ENCODE measurements at places on chromosomes 5 and 9.
A peak's percentile ranks its signal among the peaks of the same experiment; 100 is the strongest.

GRCh38 chr5:67153292-67153691, 43.3 kb downstream of the CD180 start:
- no peak for DNase-seq

- no peak for DNase-seq
Observed at GRCh38 chr5:119055294-119055693, 15.6 kb upstream of the DMXL1 start.

GRCh38 chr5:91182763-91183162, 200.4 kb downstream of the ARRDC3 start:
- no peak for DNase-seq

- DNase-seq, result no peak
Observed at GRCh38 chr5:176609724-176610434, at the start of gene GPRIN1. TSS of gene GPRIN1 (minus strand) at chr5:176610156. CDS start at chr5:176599834, 10,322 bp downstream.

- DNase-seq, result no peak
Observed at GRCh38 chr5:100762108-100762507, 141.0 kb downstream of the ST8SIA4 start.

DNA sequence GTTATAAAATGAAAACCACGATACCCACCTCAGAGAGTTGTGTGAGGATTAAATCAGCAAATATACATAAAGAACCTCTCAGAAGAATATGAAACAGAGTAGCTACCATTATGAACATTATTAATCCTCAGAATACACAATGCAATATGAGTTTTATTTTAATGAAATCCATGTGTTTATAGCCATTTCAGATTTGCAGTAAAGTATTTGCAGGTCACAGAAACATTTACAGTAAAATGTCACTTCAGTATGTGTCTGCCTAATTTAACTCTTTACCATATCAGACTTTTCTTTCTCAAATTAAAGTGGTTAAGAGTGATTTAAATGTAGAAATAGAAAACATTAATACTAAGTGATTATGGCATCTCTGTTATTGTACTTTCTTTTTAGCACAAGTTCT, 365.2 kb upstream of the MPDZ start:
- no peak for DNase-seq

GRCh38 chr9:137373611-137373980, 49.4 kb downstream of the EXD3 start:
- DNase-seq, result no peak

- DNase-seq, result no peak
Observed at GRCh38 chr5:113692466-113692865, 179.0 kb downstream of the YTHDC2 start.

DNA sequence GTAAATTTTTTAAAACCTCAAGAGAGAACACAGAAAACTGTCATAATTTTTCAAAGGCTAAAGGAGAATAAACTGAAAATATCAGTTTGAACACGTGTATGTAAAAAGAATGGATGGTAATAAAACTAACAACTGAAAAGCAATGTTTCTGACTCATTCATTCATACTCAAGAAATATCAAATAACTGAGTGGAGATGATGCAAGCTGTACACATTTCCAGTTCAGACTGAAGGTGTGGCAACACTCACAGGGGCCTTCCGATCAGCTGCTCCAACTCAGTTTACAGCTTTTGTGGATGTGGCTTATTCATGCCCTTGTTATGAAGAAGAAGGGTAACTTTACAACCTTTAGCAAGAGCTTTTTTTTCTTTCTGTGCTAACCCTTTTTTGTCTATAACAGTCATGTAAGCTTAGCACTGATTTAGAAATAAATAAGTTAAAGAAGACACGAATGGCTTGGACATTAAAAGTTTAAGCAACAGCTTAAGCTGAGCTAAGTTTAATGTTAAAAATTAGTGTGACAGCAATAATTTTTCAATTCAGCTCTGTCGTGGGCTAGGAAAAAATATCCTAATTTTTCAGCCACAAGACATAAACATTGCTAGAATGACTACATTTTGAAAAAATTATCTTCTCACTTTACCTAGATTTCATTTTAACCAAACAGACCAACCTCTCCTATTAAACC, 453.5 kb downstream of the RAB3C start:
- DNase-seq, result peak; percentile 11

DNA sequence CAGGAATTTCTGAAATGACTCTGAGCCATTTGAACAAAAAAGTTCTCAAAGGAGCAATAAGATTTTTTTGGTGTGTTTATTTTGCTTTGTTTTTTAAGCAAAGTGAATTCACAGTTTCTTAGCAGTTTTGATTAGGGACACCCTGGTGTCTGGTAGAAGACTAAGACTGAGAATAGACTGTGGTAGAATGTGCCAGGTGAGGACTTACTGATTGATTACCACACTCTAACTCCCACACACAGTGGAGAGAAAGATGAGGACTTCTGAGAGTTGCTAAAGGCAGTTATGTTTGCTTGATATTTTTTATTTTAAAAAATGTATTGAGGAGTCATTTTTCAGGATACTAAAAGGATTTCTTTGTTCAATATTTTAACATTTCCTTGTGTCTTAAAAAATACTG, 175.1 kb downstream of the CD180 start:
- DNase-seq, result no peak

DNA sequence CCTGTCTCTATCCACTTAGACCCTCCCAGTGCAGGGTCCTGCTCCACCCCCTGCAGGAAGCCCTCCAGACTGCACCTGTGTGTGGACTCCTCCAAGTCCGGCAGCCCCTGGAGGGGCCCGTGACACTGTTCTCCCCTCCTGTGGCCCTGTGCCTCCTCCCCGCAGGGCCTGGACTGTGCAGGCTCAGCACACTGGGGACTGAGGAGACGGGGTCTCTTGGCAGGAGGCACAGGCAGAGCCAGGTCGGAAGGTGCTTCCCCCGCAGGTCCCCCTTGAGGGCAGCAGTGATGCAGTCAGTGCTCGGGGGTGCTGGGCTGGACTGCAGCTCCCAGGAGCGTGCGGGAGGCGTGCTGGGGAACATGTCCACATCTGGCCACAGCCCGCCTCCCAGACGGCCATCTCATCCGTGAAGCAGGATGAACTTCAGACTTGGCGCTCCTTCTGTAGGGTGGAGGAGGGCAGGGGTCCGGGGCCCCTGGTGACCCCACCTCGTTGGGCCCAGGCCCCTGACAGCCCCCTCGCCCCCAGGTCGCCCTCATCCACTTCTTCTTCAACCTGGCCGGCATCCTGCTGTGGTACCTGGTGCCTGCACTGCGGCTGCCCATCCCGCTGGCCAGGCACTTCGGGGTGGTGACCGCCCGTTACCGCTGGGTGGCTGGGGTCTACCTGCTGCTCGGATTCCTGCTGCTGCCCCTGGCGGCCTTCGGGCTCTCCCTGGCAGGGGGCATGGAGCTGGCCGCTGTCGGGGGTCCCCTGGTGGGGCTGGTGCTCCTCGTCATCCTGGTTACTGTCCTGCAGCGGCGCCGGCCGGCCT, 4.9 kb downstream of the SLC34A3 start:
- no peak for DNase-seq

- DNase-seq, result no peak
Observed at GRCh38 chr9:34454571-34455065, 3.8 kb downstream of the FAM219A start.

DNA sequence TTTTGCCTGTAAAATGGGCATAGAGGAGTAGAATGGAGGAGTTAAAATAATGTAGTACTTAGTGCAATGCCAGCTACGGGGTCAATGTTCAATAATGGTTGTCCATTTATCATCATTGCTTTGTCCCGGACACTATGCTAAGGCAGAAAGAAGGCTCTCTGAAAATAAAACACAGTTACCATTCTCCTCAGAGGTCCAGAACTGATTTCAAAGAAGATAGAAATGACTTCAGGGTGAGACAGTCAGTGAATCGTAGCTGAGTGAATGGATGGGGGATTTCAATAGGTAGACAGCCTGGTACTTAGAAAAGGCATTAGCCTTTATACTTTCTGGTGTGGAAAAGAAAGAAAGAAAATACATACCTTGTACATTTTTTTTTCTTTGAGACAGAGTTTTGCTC, 1.2 kb upstream of the AK3 start:
- no peak for DNase-seq

DNA sequence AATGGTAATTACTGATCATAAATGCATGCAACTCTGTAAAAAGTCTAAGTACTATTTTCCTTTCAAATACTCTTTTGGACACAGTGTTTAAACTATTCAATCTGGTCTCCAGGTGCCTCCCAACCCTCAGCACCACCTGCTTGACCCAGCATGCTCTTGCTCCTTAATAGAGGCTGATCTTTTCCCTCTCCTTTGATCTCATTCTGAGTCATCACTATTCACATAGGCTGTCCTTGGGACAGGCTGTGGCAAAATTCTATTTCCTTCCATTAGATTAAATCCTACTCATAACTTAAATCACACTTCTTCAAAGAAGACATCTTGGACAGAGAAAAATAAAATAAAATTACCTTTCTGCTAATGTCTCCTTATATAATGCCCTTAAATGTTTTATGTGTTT, 199.4 kb upstream of the ST8SIA4 start:
- no peak for DNase-seq

- no peak for DNase-seq
Observed at GRCh38 chr5:98066910-98067309, 706.6 kb upstream of the RGMB start.

DNA sequence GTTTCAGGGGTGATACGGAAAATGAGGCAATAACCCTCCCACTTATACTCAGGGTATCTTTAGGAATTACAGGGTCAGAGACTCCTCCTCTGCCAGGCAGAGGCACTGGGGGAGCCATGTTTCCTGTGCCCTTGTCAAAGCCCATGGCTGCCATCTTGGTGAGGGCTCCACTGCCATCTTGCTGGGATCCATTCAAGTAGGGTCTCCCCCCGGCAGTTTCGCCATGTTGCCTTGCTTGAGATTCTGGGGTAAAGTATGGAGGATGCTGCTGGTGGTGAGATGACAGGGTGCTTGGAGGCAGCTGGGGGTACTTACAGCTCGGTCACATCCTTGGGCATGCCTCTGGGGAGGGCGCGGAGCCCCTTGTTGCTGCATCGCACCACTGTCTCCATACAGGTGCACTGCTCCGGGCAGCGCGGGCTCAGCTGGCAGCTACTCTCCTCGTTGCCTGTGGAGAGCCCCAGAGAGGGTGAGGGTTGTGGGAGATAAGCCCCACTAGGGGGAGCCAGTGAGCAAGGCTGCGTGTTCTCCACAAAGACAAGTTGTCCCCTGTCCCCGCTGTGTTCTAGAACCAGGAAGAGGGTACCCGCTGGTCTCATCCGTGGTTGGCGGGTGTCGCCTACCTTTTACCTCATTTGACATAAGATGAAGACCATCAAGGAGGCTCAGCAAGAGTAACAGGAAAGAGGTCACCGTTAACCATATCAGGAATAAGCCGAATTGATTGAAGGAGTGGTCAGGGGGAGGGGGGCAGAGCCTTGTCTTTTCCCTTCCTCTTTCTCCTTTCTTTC, 169.0 kb upstream of the PANK3 start:
- DNase-seq, result peak; percentile 4

GRCh38 chr5:37738865-37739488, 100.9 kb downstream of the GDNF start:
- no peak for DNase-seq

DNA sequence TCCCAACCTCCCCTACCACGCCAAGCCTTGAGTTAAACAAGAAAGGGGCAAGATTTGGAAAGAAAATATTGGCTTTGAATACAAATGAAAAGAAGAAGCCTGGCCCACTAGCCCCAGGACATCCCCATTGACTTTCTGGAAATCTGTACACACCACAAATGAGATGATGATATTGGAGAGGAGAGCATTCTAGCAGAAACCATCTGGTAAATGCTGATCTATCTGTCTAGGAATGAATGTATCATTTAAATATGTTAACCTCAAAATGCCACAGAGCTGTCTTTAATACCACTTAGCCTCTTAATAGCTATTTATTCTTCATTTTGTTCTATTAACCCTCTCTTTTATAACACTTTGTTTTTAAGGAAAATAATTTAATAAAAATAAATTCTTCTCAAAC, 270.2 kb upstream of the PDE4D start:
- DNase-seq, result no peak

DNA sequence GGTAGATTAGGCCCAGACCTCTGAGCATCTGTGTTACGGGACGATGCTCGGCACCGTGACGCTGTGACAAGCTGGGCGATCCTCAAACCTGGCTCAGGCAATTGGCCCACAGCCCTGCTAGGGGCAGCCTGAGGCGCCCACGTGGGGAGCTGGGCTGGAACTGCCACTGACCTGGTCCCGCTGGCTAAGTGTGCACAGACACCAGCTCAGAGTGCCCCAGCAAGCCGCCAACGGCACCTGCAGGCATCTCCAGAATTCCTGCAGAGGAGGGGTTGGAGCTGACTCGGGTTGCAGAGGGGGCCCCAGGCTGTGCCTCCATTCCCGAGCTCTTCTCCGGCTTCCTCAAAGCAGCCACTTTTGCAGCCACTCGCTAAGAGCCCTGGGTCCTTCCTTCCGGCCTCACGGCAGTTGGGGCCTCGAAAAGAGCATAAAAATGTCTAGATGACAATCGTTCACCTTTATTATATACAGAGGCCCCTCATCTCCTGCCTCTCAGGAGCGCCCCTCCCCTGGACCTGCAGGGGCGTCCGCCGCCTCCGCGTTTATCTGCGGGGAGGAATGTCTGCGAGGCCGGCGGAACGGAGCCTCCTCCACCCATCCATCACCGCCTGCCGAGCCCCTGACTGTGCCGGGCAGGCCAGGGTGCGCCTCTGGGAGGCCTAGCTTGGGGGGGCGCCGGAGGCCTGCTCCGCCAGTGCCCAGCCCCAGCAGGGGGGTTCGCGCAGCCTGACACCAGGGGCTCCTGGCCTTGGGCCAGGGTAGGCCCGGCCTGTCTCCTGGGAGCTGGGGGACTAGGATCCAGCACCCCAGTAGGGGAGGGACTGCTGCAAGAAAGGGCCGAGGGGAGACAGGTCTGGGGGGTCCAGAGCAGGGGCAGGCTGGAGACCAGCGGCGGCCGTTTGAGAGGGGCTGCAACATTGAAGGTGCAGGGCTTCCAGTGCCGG, 144.9 kb downstream of the BARX1 start:
- DNase-seq, result no peak

GRCh38 chr9:127904561-127905003, 5.2 kb upstream of the ST6GALNAC6 start:
- no peak for DNase-seq

GRCh38 chr5:139186261-139186660, 11.9 kb downstream of the SIL1 start:
- no peak for DNase-seq

GRCh38 chr9:107836300-107836699, 346.7 kb upstream of the KLF4 start:
- no peak for DNase-seq

DNA sequence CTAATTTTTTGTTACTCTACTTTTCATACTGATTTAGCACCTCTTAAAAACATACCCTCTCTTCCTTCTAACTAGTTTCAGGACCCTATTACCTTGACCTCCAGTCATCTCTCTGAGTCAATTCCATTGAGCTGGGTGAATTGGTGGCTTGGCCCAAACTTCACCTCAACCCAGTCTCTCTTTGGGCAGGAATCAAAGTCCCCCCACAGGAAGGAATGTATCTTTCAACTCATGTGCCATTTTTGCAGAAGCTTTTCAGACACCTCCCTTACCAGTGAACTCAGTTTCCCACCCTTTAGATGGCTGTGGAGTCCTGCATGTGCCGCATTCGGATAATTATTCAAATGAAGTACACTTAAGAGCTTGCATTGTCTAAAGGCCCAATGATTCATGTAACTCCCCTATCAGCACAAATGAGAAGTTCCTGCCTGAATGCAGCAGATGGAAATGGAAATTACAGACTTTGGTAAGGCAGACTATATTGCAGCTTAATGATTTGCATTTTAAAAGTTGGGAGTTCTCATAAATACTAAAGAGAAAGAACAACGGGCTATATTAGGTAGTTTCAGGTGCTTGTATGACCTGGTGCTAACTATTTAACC, 693.5 kb downstream of the PTPRD start:
- DNase-seq, result no peak

- no peak for DNase-seq
Observed at GRCh38 chr9:6229619-6230018, 14.0 kb downstream of the IL33 start.
